ENCODE measurements at places on chromosomes 6 and 20.

DNA sequence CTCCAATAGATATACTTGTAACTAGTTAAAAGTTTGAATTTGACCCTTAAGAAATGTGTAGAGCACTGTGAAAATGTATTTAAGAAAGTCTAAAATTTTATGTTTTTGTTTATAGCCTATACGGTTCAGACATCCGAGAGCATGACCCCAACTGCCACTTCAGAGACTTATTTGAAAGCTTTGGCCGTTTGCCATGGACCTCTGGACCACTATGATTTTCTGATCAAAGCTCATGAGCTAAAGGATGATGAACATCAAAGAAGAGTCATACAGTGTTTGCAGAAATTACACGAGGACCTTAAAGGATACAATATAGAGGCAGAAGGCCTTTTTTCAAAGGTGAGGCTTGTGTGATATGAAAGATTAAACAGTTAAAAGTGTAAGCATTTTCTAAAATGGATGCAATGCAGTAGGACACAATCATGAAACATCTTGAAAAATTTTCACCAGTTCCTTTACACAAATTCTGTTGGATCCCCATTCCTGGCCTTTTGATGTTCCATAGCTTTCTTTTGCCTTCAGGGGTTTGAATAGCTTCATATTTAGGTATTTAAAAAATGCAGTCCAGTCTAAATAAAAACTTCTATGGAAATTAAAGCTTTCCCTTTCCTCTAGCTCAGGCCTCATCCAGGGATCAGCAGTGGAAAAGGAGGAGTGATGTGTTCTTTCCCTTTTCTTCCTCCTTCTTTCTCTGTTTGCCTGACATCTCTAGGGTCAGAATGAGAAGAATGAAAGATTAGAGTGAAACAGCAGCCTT, 29.0 kb downstream of the AFG1L start:
- no peak overlapping the region for H3K27ac ChIP-seq
- H3K4me1 ChIP-seq = no peaks in the 10 kb centered on the region
- H3K36me3 ChIP-seq = peaks cover 11% of the 10 kb centered on the region

GRCh38 chr6:48916607-48917006, 546.4 kb downstream of the MMUT start:
- no peaks in the 10 kb centered on the region for H3K27me3 ChIP-seq
- no peak for DNase-seq
- no peak overlapping the region for H3K27ac ChIP-seq
- no peaks in the 10 kb centered on the region for H3K4me1 ChIP-seq

GRCh38 chr6:13183415-13184088, 144.8 kb downstream of the TBC1D7 start:
- H3K36me3 ChIP-seq = no peaks in the 10 kb centered on the region
- DNase-seq = no peak
- H3K4me3 ChIP-seq = no peak overlapping the region
- peaks cover 7% of the 10 kb centered on the region for H3K27me3 ChIP-seq

DNA sequence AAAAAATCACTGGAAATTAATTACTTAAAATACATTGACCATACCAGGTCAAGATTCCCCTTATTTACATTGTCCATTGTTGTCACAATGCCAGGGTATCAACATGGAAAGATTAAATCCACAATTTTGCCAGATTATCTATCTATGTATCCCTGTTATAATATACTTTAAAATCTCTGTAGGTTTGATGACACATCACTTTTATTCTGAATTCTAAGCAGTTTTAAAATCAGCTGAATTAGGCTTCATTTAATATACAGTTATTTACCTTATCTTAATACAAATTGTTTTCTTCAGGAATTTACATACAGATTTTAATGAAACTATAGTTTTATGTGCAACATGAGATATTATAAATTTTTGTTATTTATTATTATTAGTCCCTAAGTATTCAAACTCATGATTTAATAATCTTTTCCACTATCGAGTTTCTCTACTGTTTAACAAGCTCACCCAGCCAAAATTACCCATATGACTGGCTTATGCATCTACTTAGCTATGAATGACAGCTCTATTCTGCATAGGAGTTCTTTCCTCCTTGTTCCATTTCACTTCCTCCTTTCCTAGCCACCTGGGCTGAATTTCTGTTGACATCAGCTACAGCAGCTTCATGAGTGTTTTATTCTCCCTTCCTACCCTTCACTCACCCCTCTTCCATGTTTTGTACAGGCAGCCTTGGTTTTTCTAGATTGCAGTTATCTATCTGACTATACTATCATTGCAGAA, 654.2 kb upstream of the MAP3K7 start:
- no peak overlapping the region for H3K27ac ChIP-seq
- H3K27me3 ChIP-seq = no peaks in the 10 kb centered on the region
- H3K4me1 ChIP-seq = no peaks in the 10 kb centered on the region

GRCh38 chr6:35694462-35694861, 5.7 kb upstream of the FKBP5 start:
- DNase-seq = no peak
- no peaks in the 10 kb centered on the region for H3K36me3 ChIP-seq
- H3K4me1 ChIP-seq = peaks cover 9% of the 10 kb centered on the region
- H3K4me3 ChIP-seq = no peak overlapping the region
- H3K27ac ChIP-seq = no peak overlapping the region
- no peaks in the 10 kb centered on the region for H3K27me3 ChIP-seq

- H3K4me3 ChIP-seq = no peak overlapping the region
- H3K36me3 ChIP-seq = peaks cover 6% of the 10 kb centered on the region
- no peak for DNase-seq
Measured at GRCh38 chr6:169249057-169249456, 4.6 kb downstream of the THBS2 start.

GRCh38 chr6:147384029-147384428, 124.5 kb upstream of the SAMD5 start:
- DNase-seq = no peak
- no peaks in the 10 kb centered on the region for H3K27me3 ChIP-seq
- H3K4me1 ChIP-seq = no peaks in the 10 kb centered on the region

DNA sequence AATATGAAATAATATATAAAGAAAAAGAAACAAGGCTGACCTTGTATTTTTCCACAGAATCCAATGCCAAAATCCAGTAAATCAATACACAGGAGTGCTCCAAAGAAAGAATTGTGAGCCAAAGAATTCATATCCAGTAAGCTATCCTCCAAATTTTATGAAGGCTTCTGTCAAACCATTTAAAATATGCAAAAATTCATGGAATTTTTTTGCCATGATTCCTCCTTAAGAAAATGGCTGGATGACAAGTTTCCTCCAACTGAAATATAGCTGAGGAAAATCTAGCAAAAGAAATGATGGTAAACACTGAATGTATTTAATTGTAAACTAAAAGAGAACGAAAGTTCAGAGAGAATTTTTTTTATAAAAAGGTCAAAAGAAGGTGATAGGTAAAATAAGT, 290.3 kb downstream of the UBE3D start:
- H3K4me1 ChIP-seq = peaks cover 10% of the 10 kb centered on the region
- no peak for DNase-seq
- H3K36me3 ChIP-seq = no peaks in the 10 kb centered on the region
- no peak overlapping the region for H3K4me3 ChIP-seq
- H3K27me3 ChIP-seq = no peaks in the 10 kb centered on the region

DNA sequence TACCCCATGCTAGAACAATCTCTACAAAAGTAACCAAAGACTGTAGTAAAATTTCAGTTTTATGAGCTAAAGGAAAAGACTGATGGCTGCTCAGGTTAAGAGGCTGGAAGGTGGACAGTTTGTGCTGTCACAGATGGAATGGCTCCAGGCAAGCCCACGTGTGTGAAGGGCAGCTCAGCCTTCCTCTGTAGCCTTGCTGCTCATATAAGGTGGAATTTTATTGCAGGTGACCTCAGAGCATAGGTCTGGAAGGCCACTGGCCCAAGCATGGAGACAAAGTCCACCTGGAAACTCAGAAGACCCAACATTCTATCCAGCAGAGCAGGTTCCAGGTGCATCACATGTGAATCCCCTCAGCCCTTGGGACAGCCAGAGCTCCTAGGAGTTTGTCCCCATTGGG, 53.6 kb downstream of the KAT14 start:
- H3K4me1 ChIP-seq = peaks cover 3% of the 10 kb centered on the region
- no peak overlapping the region for H3K4me3 ChIP-seq
- no peak overlapping the region for H3K27ac ChIP-seq
- no peaks in the 10 kb centered on the region for H3K27me3 ChIP-seq
- no peak for DNase-seq
- H3K36me3 ChIP-seq = peaks cover 18% of the 10 kb centered on the region

DNA sequence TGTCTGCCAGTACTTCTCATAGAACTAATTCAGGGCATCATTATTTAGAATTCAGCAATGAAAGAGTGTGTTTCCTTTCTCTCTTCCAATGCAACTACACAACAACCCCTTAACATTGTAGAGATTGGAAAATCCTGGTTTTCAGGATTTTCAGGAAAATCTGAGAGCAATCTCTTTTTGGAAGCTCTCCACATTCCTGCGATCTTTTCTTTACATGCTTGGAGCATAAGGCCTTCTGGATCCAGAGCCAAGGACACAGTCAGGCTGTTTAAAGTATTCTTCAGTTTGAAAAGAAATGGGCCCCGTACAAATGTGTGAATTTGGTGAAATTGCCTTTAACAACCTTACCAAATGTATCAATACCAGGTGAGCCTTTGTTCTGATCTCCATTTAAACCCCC, 469.7 kb downstream of the PKHD1 start:
- H3K27ac ChIP-seq = no peak overlapping the region
- H3K27me3 ChIP-seq = no peaks in the 10 kb centered on the region
- no peaks in the 10 kb centered on the region for H3K36me3 ChIP-seq
- no peak overlapping the region for H3K4me3 ChIP-seq
- no peaks in the 10 kb centered on the region for H3K4me1 ChIP-seq

DNA sequence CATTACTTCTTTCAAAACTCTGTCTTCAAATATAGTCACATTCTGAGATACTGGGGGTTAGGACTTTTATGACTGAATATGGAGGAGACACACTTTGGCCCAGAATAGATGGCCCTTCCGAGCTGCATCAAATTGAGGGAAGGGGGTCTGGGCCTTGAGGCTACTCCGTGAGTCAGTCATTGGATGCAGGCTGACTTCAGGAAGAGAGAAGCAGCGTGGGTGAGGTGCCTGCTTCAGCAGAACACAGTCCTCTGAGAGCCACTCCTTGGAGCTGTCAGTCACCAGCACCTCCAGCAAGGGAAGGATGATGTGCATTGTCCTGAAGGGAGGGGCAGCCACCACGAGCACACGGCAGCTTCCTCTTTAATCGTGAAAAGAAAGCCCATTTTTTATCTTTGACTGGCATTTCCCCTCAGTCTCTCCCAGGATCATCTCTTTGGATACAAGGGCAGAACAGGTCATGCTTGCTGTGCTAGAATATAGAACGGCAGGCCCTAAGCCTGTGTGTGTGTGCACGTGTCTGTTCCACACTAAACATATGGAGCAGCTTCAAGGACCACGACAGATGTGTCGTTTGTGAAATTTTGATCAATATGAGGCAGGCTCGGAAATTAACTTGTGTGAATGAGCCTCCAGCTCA, 721.6 kb downstream of the KIF16B start:
- DNase-seq = no peak
- H3K4me3 ChIP-seq = peak overlapping the region; percentile 13
- H3K4me1 ChIP-seq = peaks cover 22% of the 10 kb centered on the region
- peaks cover 3% of the 10 kb centered on the region for H3K27me3 ChIP-seq
- H3K36me3 ChIP-seq = no peaks in the 10 kb centered on the region

GRCh38 chr6:165585060-165585459, 78.0 kb downstream of the PDE10A start:
- peaks cover 5% of the 10 kb centered on the region for H3K4me1 ChIP-seq
- H3K36me3 ChIP-seq = no peaks in the 10 kb centered on the region
- no peak for DNase-seq
- no peaks in the 10 kb centered on the region for H3K27me3 ChIP-seq

GRCh38 chr6:1267790-1268762, 43.8 kb upstream of the FOXQ1 start:
- H3K4me3 ChIP-seq = no peak overlapping the region
- no peaks in the 10 kb centered on the region for H3K36me3 ChIP-seq
- peak overlapping the region; percentile 5 for H3K27ac ChIP-seq
- H3K4me1 ChIP-seq = no peaks in the 10 kb centered on the region
- H3K27me3 ChIP-seq = peaks cover 20% of the 10 kb centered on the region

GRCh38 chr6:155313602-155314091, 637 bp downstream of the TFB1M start:
- H3K36me3 ChIP-seq = peaks cover 13% of the 10 kb centered on the region
- H3K4me3 ChIP-seq = peak overlapping the region; percentile 93
- peak overlapping the region; percentile 93 for H3K27ac ChIP-seq
- no peaks in the 10 kb centered on the region for H3K27me3 ChIP-seq

DNA sequence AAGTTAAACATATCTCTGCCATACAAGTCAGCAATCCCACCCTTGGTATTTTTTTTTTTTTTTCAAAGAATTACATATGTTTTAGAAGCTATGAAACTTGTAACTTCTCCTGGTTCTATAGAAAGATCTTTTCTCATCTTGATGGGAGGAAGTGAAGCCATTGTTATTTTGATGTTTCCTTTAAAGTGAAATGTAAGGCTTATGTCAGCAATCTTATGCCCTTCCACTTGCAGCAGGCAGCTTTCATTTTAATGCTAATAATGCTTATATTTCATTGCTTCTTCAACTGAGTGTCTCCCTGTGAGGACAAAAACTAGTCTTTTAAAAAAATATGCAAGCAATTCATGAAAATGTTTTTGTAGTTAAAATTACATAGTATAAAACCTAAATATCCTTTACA, 1614.7 kb downstream of the KHDRBS2 start:
- no peak for DNase-seq
- H3K36me3 ChIP-seq = no peaks in the 10 kb centered on the region
- H3K4me1 ChIP-seq = no peaks in the 10 kb centered on the region
- H3K27ac ChIP-seq = no peak overlapping the region

- H3K36me3 ChIP-seq = no peaks in the 10 kb centered on the region
- peaks cover 4% of the 10 kb centered on the region for H3K27me3 ChIP-seq
- H3K4me3 ChIP-seq = no peak overlapping the region
- DNase-seq = no peak
Measured at GRCh38 chr20:57482148-57482547, 42.8 kb downstream of the CTCFL start.

DNA sequence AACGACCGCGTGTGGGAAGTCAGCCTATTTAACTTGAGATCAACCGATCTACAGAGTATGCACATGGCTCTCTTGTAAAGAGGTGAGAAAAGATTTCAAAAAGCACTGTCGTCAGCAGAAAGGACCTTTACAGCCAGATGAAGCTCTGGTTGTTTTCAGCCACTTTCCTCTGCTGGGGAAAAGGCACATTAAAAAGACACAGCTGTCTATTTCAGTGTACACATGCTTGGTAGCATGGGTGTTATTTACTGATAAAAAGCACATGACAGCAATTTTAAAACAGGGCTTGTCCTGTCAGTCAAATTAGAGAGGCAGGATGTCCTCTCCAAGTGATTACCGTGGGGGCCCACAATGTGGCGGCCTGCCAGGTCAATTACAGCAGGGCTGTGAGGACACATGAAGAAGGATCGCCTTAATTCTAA, 188.9 kb downstream of the PRKN start:
- no peak for DNase-seq
- no peak overlapping the region for H3K4me3 ChIP-seq
- no peak overlapping the region for H3K27ac ChIP-seq
- H3K4me1 ChIP-seq = peaks cover 15% of the 10 kb centered on the region

- H3K27ac ChIP-seq = no peak overlapping the region
- no peaks in the 10 kb centered on the region for H3K36me3 ChIP-seq
- H3K4me3 ChIP-seq = no peak overlapping the region
- peaks cover 8% of the 10 kb centered on the region for H3K4me1 ChIP-seq
- no peak for DNase-seq
Measured at GRCh38 chr20:56610098-56610497, 19.0 kb upstream of the TFAP2C start.

GRCh38 chr6:129507846-129508245, 202.1 kb downstream of the ARHGAP18 start:
- peaks cover 19% of the 10 kb centered on the region for H3K4me1 ChIP-seq
- DNase-seq = no peak
- H3K27ac ChIP-seq = peak overlapping the region; percentile 39
- peaks cover 20% of the 10 kb centered on the region for H3K36me3 ChIP-seq
- H3K4me3 ChIP-seq = no peak overlapping the region

GRCh38 chr6:92024881-92025280, 1394.5 kb downstream of the EPHA7 start:
- H3K27ac ChIP-seq = no peak overlapping the region
- H3K4me1 ChIP-seq = no peaks in the 10 kb centered on the region
- H3K27me3 ChIP-seq = no peaks in the 10 kb centered on the region
- no peak for DNase-seq
- H3K4me3 ChIP-seq = no peak overlapping the region
- H3K36me3 ChIP-seq = no peaks in the 10 kb centered on the region

Data from type B pancreatic cell (in vitro differentiated cells).